ENCODE measurements at places on chromosomes 12 and 14.

DNA sequence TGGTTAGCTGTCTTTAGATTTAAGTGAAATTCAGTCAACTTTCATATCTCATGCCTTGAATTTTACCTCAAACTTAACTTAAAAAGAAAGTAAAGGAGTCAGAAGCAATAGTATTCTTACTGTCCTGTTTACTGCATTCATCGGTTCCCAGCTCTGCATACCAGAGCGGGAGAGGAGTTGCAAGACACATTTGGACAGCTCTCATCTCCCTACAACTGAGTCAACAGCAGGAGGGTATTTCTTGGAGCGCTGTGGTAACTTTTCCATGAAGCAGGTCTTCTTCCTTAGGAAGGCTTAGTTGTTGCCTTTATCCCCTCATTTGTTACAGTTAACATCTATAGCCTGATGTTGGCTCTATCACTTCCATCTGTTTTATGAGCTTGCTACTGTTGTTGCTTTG lies 65.1 kb downstream of the TRMT5 start:
- DNase-seq, result peak; percentile 14

DNA sequence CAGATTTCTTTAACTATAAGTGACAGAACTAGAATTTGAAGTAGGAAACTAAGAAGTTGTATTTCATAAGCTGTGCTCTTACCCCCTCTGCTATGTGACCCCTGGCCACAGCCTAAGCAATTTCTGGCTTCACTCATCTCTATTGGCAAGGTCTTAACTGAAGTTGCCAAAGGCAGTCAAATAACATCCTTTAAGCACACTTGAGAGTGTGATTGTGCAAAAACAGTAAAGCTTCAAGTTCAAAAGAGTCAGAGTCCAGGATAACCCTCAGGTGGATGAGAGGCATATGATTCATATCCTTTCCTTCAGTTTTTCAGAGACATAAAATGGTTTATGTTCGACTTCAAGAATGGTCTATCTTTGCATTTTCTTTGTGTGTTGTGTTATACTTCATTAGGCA lies 45.2 kb downstream of the GRIP1 start:
- no peak for DNase-seq

- DNase-seq, result no peak
Observed at GRCh38 chr14:61621444-61621843, 73.9 kb upstream of the HIF1A start.

DNA sequence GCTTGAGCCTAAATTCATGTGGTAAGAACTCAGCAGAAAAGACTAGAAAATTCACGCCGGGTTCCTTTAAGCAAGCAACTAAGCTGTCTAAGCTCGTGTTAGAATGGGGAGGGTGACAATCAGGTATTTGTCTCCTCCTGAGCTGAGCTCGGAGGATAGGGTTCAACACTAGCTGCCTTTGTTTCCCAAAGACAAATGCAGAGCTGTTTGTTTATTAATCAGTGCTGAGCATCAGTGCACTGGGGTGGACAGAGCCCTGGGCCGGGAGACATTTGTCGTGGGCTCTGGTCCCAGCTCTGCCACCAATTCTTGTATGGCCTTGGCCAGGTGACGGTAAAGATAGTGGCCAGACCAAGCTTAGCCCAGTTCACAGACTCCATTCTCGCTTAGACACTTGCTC lies 43.7 kb downstream of the DEGS2 start:
- no peak for DNase-seq

DNA sequence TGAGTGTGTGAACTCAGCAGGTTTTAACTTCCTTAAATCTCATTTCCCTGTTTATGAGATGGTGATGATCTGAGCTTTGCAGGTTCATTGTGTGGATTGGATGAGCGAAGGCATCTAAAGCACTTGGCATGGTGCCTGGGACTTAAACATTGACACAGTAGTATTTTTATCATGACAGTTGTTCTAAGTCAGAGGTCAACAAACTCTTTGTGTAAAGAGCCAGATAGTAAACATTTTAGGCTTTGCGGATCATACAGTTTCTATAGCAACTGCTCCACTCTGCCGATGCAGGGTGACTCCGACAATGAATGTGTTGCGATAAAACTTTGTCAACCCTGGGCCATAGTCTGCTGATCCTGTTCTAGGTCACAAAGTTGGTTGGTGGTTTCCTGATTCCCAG lies 25.2 kb downstream of the SLC24A4 start:
- no peak for DNase-seq

DNA sequence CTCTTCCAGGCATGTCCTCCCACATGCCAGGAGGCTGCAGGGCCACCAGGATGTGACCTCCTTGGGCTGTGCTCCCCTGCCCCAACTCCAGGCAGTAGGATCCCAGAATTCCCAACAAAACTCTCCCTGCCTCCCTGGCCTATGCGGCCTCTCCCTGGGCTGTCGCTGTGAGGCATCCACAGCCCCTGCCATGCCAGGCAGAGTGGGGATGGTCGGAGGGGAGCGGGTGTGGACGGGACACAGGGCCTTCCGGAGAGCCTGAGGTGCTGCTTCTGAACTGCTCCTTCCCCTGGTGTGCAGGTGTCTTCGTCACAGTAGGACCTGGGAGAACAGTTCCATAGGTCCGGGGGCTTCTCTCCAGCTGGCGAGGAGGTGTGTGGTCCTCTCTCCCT lies 18.3 kb downstream of the GPR132 start:
- no peak for DNase-seq

DNA sequence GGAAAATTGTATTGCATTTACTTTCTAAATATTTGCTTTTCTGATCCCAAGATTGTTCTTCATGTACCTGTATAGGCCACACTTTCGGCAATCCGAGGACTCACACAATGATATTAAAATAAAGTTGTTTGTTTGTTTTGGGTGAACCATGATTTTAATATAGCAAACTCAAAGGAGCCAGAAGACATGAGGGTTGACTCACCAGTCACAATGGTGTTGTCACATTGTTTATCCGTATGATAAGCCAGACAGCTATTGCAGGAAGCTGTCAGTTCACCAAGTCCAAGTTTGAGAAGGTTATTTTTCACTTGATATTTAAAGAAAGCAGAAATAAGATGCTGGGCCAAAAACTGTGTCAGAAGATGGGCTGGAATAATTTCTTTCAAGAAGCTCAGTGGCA lies 67.1 kb upstream of the CPM start:
- no peak for DNase-seq

- peak; percentile 51 for DNase-seq
Observed at GRCh38 chr12:20483776-20484175, 115.4 kb downstream of the PDE3A start.

DNA sequence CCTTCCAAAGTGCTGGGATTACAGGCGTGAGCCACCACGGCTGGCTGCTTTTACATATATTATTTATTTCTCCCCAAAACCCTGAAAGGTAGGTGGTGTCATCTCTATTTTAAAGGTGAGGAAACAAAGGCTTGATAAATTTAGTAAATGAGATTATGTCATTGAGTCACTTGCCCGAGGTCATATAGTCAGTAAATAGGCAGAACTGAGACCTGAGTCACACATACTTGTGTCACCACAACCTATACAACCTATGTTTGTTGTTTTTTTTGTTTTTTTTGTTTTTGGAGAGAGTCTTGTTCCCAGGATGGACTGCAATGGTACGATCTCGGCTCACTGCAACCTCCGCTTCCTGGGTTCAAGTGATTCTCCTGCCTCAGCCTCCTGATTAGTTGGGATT lies 12.8 kb downstream of the TSFM start:
- peak; percentile 60 for DNase-seq

- DNase-seq, result peak; percentile 48
Observed at GRCh38 chr12:120944645-120945217, 33.6 kb upstream of the HNF1A start.

DNA sequence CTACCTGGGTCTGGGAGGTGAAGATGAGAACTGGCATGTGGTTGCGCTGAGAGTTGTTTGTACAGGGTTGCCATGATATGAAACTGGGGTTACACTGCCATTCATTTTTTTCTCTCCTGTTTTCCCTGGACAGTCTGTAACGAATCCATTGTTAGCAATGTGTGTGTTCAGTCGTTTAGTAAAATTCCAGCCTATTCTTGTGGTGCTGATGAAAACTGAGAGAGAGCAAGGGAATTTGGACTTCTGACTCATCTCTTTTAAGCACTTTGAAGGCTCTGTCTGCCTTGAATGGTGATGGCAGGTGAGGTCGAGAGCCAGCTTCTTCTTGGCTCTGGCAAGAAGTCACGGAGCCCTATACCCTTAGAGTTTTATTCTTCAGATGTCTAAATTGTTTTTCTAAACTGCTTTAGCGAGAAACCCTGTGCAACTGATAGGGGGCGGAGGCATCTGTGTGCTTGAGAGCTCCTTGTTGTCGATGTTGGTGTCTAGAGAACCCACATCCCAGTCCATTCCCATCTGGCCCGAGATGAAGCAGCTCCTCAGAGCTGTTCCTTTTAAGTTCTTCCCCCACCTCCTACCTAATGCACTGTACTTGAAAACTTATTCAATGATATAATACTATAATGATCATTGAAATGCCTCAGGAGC lies 204.4 kb downstream of the TMX1 start:
- DNase-seq, result peak; percentile 25

- DNase-seq, result no peak
Observed at GRCh38 chr12:33192226-33192625, 247.4 kb downstream of the SYT10 start.

DNA sequence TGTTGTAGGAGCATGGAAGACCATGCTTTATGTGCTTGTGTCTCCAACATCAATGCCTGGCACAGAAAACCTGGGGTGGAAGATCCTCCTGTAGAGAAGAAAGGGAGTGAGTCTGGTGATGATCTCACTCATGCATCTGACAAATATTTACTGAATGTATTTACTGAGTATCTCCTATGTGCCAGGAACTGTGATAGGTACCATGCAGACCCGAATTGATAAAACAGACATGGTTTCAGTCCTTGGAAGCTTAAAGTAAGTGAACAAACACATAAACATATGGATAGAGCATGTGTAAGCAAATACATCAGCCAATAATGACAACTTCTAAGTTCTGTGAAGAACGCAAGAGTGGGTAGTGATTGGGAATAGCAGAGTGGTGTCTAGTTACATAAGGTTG lies 117.0 kb upstream of the CCDC198 start:
- DNase-seq, result no peak

GRCh38 chr12:52236386-52237050 lies 3.5 kb downstream of the KRT7 start:
- DNase-seq, result no peak

GRCh38 chr14:77882636-77883035 lies 82.7 kb downstream of the ADCK1 start:
- peak; percentile 58 for DNase-seq

- no peak for DNase-seq
Observed at GRCh38 chr12:116774020-116774419, 35.9 kb downstream of the RNFT2 start.

DNA sequence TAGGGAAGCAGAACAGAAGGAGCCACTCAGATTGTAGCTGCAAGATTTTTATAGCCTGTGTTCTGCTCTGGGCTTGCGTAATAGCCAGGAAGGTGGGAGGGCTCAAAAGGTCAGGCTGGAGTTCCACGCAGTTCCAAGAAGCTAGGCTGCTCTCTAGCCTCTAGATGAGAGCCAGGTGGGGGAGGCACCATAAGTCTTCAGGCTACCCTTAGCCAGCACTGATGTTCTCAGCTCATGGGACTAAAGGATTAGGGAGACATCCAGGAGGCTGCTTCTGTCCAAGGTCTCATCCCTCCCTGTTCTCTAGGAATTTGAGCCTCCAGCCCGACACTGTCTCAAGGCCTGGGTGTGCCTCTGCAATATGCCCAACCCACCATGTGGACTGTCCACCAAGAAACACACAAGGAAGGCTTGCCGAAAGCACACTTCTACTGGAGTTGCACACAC lies 1.7 kb downstream of the LMBR1L start:
- peak; percentile 64 for DNase-seq

DNA sequence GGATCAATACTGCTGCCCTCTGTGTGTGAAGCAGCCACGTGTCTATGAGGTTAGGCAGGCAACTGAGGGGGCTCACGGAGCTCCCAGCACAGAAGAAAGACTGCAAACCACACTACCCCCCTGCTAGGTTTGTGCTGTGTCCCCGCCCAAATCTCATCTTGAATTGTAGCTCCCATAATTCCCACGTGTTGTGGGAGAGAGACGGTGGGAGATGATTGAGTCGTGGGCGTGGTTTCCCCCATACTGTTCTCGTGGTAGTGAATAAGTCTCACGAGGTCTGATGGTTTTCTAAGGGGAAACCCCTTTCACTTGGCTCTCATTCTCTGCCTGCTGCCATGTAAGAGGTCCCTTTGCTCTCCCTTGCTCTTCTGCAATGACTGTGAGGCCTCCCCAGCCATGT lies 68.6 kb downstream of the ACTN1 start:
- no peak for DNase-seq

DNA sequence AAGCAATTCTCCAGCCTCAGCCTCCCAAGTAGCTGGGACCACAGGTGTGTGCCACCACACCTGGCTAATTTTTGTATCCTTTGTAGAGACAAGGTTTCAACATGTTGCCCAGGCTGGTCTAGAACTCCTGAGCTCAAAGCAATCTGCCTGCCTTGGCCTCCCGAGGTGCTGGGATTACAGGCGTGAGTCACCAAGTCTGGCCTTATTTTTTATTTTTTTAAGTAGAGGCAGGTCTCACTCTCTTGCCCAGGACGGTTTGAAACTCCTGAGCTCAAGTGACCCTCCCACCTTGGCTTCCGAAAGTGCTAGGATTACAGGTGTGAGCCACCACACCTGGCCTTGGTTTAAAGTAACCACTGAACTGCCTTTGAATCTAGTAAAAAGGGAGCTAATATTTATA lies 56.8 kb downstream of the SPPL3 start:
- peak; percentile 25 for DNase-seq

DNA sequence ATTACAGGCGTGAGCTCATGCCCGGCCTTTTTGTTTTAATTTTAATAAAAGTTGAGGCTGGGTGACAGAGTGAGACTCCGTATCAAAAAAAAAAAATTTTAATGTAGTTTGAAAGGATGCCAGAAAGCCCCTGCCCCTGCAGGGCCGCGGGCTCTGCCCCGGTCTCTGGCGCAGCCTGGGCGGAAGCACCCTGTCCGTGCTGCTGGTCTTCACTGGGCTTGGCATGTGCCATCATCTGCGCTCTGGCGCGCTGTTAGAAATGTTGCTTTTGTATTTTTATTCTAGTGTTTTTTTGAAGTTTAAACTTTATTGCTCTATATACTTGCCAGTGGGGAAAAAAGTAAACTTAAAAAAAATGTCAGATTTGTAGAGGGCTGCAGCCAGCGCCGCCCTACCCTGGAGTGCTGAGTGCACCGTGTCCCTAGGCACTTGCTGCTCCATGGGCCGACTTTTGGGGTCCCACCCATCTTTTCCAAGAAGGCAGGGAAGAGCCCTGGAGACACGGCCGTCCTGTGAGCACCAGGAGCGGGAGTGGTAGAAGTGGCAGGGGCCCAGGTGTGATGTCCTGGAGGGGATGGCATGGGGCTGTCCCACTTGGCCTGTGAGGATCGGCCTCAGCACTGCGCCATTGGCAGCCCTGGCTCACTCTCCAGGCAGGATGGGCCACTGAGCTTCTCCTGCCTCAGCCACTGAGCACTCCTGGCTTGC lies 4.0 kb downstream of the MTA1 start:
- DNase-seq, result no peak

Data from EH (cell line).